Esophagus squamous epithelium (tissue), 5 donors: ENCODE measurements at places on chromosomes 7 and 10. TPM values are rescaled to one million over a fixed set of nuclear protein-coding genes. Genes with fewer than 3 reads are reported as not detected.
A peak's percentile ranks its signal among the peaks of the same experiment; 100 is the strongest.

The STEAP4 gene
- 50.5 TPM for total RNA-seq

The BLNK gene
- 29.5 TPM for total RNA-seq

The TDRD1 gene
- total RNA-seq: not detected

The NUTM2B gene
- total RNA-seq: 0.70 TPM

GRCh38 chr7:16967300-16967811 is 85.6 kb upstream of the AGR3 start:
- no peaks in the 10 kb centered on the region for H3K27me3 ChIP-seq
- no peak for DNase-seq
- H3K4me1 ChIP-seq: peaks cover 2% of the 10 kb centered on the region
- H3K27ac ChIP-seq: no peak overlapping the region
- no peaks in the 10 kb centered on the region for H3K36me3 ChIP-seq
- H3K4me3 ChIP-seq: no peak overlapping the region

DNA sequence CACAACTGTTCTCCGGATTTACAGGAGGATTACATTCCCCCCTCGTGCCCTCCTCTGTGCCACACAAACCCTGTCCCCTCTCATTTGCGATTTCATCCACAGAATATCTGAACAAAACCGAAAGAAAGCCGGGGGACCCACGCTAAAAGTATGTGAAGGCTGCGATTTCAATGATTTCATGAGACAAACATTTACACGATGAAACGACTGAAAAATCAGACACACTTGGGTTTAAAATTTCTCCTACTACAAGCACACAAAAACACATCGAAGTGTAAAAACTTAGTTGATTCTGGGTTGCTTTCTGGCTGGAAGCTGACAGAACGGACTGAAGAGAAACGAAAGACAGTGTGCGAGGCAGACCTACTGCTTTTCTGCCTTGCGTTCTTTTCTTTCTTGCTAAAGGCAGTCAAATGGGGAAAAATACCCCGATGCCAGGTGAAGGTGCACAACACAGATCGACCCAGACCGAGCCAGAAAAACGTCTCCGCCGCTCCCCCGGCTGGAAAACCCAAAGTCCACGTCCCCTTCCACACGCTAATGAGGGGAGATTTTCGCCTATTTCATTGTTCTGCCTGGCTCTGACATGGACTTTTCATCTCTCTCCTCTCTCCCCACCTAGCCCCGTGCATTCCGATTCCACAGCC is 1.2 kb downstream of the HIPK2 start:
- DNase-seq: no peak
- peak overlapping the region; percentile 98 for H3K27ac ChIP-seq
- H3K4me1 ChIP-seq: peaks cover 28% of the 10 kb centered on the region
- H3K36me3 ChIP-seq: no peaks in the 10 kb centered on the region
- H3K27me3 ChIP-seq: no peaks in the 10 kb centered on the region

- DNase-seq: no peak
- H3K27ac ChIP-seq: peak overlapping the region; percentile 75
- peaks cover 27% of the 10 kb centered on the region for H3K4me1 ChIP-seq
- no peaks in the 10 kb centered on the region for H3K36me3 ChIP-seq
- no peak overlapping the region for H3K4me3 ChIP-seq
- H3K27me3 ChIP-seq: no peaks in the 10 kb centered on the region
These were observed 282.1 kb downstream of the CCDC3 start for GRCh38 chr10:12719365-12719764.

DNA sequence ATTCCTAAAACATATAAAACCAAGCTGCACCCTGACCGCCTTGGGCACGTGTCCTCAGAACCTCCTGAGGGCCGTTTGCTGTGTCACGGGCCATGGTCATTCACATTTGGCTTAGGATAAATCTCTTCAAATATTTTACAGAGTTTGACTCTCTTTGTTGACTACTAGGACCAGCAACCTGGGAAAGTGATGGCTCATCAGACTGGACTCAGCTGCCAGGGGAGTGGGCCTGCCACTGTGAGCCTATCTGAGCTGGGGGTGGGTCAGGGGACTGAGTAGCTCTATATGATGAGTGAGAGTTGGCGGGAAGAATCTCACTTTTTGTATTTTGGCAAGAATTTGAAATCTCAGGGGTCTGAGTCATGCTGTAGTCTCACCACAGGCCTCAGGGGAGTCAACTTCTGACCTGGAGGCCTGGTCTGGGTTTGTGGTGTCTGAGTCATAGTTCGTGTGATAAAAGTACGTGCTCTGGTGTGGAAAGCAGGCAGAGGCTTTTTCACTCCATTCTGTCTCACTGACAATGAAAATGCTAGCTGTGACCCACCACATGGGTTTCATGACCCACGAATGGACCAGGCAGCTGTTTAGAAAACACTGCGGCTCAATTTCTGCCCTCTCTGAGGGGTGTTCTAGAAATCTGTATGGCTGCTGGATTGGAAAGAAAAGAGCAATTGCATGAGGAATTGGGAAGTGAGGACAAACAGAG is 4.2 kb upstream of the UPP1 start:
- no peaks in the 10 kb centered on the region for H3K36me3 ChIP-seq
- H3K4me3 ChIP-seq: no peak overlapping the region
- DNase-seq: peak; percentile 18
- H3K27me3 ChIP-seq: no peaks in the 10 kb centered on the region

- no peaks in the 10 kb centered on the region for H3K36me3 ChIP-seq
- DNase-seq: no peak
- H3K27ac ChIP-seq: no peak overlapping the region
- no peak overlapping the region for H3K4me3 ChIP-seq
These were observed 110.1 kb upstream of the POM121L12 start for GRCh38 chr7:52925332-52925731.

DNA sequence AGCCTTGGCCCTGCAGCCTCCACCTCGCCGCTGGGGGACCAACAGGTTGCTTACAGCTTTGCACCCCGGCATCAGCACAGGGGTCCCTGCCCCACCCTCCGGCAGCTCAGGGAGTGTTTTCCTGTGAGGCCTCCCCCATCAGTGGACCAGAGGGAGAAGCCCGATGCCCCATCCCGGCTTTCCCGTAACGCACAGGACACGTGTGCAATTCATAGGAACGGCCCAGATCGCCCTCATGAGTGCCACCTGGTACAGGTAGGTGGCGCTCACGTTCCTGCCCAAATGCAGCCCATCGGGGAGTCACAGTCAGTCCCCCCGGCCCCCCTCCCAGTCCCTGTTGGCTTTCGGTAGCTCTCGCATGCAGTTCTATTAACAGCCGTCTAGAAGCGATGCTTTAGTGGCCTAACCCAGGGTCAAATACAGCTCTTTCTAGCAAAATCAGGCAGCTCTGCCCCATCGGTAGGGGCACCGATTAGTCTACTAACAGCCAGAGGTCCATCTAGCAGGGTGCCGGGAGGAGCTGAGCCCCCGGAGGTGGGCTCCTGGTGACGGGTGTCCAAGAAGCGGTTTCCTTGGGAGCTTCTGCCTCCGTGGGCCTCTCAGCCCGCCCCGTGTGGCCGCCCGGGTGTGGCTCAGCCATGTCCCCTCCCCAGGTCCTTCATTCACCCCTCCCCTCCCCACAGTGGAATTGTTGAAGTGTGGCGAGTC is 48.4 kb upstream of the GTF2IRD1 start:
- H3K27ac ChIP-seq: no peak overlapping the region
- H3K27me3 ChIP-seq: no peaks in the 10 kb centered on the region
- H3K36me3 ChIP-seq: peaks cover 48% of the 10 kb centered on the region
- no peak overlapping the region for H3K4me3 ChIP-seq

DNA sequence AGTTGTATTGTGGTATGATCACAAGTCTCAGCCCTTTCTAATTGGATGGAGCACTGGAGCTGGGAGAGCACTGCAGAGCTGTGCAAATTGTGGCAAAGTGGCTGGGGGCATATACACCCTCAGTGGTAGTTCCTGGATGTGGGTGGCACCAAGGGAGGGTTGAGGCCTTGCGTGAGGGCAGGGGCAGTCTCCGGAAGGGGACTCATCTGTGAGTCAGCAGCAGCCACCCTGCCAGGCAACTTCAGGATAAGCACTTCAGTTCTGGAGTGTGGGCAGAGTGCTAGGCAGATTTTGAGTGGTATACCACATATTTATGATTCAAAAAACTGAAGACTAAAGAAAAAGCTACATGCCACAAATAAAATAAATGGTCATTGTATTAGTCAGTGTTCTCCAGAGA is 210.5 kb downstream of the ETV1 start:
- H3K27ac ChIP-seq: no peak overlapping the region
- H3K4me3 ChIP-seq: no peak overlapping the region
- H3K4me1 ChIP-seq: no peaks in the 10 kb centered on the region
- DNase-seq: no peak
- no peaks in the 10 kb centered on the region for H3K36me3 ChIP-seq
- no peaks in the 10 kb centered on the region for H3K27me3 ChIP-seq

GRCh38 chr7:159109653-159110035 is 35.0 kb downstream of the VIPR2 start:
- peaks cover 18% of the 10 kb centered on the region for H3K4me1 ChIP-seq
- no peak overlapping the region for H3K27ac ChIP-seq
- H3K36me3 ChIP-seq: no peaks in the 10 kb centered on the region
- no peak overlapping the region for H3K4me3 ChIP-seq
- no peak for DNase-seq

DNA sequence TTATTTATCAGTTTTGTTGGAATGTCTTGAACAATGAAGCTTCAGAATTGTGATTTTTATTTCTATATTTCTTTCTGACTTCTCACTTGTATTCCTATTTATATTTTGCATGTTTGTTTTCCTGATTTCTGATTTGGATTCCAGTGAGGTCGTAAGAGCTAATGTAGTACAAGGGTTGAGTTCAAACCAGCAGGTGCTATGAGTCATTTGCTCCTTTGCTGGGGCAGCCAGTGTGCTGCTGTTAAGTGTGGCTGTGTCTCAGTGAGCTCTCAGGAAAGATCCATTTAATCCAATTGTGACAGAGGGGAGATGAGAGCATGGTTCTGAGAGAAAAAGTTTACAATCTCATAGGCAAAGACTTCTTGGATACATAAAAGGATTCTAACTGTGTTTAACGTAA is 48.6 kb downstream of the MCU start:
- no peaks in the 10 kb centered on the region for H3K36me3 ChIP-seq
- no peak overlapping the region for H3K4me3 ChIP-seq
- no peaks in the 10 kb centered on the region for H3K27me3 ChIP-seq
- no peak for DNase-seq
- no peak overlapping the region for H3K27ac ChIP-seq

DNA sequence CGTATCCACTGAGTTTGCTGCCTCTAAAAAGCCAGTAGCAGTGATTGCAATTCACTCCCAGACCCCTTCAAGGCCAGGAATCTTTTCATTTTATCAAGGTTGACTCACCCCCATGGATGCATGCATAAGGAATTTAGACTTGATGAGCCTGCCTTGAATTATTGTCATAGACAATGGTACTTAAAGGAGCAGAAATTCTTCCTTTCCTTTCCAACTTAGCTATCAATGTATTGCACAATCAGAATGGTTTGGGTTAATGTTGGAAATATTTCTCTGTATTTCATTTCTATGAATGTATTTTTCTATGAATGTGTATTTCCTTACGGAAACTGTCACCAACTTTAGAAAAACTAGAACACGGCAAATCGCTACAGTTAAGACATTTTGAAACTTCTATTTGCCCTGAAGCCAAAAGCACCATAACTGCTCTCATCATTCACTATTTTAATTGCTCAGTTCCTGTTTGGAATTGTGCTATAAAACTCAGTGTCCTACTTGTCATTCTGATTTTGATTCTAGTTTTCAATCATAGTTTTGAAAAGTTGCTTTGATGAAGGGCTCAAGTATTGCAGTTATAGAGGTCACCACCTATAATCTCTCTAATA is 355.7 kb upstream of the AKR1E2 start:
- H3K27me3 ChIP-seq: no peaks in the 10 kb centered on the region
- H3K4me3 ChIP-seq: no peak overlapping the region
- no peaks in the 10 kb centered on the region for H3K36me3 ChIP-seq
- H3K4me1 ChIP-seq: no peaks in the 10 kb centered on the region
- no peak overlapping the region for H3K27ac ChIP-seq

GRCh38 chr7:149735779-149736477 is 37.5 kb downstream of the ZNF467 start:
- DNase-seq: no peak
- H3K4me3 ChIP-seq: no peak overlapping the region
- H3K4me1 ChIP-seq: peaks cover 4% of the 10 kb centered on the region
- no peaks in the 10 kb centered on the region for H3K27me3 ChIP-seq

DNA sequence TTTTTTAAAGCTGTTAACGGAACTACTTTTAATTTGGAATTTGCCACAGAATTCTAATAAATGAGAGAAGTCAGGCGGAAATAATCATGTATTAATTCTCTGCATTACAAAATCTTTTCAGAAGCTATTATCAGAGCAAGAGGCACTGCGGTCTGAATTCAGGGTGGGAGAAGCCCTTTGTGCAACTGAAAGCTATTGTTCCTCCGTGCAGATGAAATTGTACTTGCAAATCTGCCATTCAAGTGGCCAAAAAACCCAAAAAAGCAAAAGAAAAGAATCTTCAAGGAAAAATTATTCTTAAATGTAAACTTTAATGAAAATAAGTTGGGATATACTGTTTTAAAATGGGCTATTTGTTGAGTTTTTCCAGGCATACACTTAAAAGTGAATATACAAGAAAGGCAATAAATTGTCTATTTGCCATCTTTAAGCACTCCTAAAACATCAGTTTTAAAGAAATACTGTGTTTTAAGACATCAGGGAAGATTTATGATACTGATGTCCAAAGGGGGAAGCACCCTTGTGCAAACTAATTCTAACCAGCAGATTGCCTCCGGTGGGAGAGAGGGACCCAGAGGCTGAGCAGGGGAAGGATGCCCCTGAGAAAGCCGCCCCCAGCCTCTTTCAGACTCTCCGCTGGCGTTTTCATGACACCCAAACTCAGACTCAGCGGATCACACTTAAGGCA is 351.2 kb downstream of the DNAJB6 start:
- no peak overlapping the region for H3K4me3 ChIP-seq
- no peaks in the 10 kb centered on the region for H3K36me3 ChIP-seq
- no peak overlapping the region for H3K27ac ChIP-seq
- no peak for DNase-seq

- DNase-seq: no peak
- H3K36me3 ChIP-seq: no peaks in the 10 kb centered on the region
These were observed 28.5 kb upstream of the SH2B2 start for GRCh38 chr7:102258073-102258748.

DNA sequence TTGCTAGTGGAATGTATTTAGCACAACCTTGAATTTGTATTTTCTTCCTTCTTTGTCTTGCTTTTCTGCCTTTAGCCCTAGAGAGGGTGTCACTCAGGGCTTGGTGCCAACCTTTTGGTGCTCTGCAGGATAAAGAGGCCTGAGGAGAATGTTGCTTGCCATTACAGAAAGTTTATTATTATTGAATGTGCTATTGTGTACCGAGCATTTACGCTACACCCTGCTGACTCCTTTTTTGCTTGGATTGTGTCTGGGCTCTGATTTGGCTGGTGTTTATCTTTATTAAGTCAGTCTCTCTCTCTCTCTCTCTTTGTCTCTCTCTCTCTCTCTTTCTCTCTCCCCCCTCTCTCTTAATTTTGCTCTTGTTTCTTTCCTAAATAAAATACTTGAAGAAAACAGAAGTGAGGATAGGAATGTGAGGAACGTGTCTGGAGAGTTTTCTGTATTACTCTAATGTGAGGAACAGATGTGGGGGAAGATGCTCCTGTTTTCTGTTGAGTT is 284.4 kb upstream of the PHYHIPL start:
- no peak overlapping the region for H3K4me3 ChIP-seq
- no peaks in the 10 kb centered on the region for H3K4me1 ChIP-seq
